Activated naive CD8-positive, alpha-beta T cell treated with anti-CD3 and anti-CD28 coated beads for 36 hours (primary cell): ENCODE measurements at places on chromosomes 16 and 17.

DNA sequence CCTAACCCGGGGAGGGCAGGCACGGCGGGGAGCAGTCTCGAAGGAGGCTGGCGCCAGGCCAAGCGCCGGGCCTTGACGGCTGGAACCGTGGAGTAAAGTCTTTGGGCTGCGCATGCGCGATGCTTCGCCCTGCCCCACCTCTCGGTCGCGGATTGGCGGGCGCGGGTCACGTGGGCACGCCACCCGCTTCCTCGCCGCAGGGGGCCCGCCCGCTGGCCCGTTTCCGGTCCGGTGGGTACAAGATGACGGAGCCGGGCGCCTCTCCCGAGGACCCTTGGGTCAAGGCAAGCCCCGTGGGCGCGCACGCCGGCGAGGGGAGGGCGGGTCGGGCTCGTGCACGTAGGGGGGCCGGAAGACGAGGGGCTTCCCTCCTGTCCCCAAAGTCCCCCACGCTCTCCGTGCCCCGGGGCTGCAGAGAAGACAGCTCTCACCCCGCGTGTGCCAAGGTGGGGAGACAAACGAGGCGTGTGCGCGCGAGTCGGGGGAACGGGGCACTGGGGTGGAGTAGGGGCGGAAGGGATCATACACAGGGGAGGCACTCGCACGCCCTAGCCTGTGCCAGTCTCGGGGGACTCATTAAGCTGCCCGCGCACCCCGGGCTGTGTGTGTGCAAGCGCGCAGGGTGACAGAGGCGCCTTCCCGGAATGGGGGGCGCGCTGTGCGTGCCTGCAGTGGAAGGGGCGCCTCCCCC lies at the start of gene MLX:
TSS of gene MLX (plus strand) at position 218 of the 691 bp plus-strand sequence. CDS start at position 243, 25 bp downstream.
- DNase-seq, result peak; percentile 95

- no peak for DNase-seq
Measured at GRCh38 chr17:5931616-5932015, 138.6 kb upstream of the WSCD1 start.

GRCh38 chr16:10896723-10897122 lies 19.7 kb downstream of the CIITA start:
- no peak for DNase-seq

GRCh38 chr16:87826798-87827587 lies 42.3 kb downstream of the SLC7A5 start:
- DNase-seq, result no peak

- no peak for DNase-seq
Measured at GRCh38 chr17:65918500-65918899, 273.4 kb downstream of the CEP112 start.

GRCh38 chr17:50123649-50124349 lies 6.2 kb downstream of the SAMD14 start:
- no peak for DNase-seq

GRCh38 chr17:7440834-7441195 lies 1.5 kb downstream of the FGF11 start:
- DNase-seq, result peak; percentile 38

DNA sequence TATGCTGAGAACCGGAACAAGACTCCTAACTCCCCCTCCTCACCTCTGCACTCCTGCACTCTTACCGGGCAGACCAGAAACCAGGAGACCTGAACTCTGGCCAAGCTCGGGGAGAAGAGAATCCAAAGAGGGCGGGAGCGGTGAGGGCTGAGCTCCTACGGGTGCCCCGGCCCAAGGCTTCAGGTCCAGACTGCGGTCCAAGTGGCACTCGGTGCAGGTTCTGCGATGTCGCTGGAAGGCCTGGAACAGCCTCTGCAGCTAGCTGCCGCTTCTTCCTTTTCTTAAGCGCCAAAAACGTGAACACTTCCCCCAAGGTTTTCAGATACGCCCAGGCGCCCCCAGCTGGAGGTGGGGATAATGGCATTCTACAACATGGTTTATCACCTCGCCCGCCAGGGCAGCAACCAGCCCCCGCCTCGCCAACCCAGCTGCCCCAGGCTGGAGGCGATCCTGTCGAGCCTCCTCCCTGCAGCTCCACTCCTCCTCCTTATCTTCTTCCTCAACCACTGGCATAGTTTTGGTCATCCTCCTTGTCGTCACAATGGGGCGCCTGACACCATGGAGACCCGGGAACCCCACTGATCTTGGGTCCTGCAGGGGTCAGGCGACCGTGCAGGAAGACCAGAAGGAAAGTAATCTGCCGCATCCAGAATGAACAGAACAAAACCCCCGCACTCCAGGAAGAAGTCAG lies 1735.9 kb downstream of the TP53TG3F start:
- DNase-seq, result no peak

DNA sequence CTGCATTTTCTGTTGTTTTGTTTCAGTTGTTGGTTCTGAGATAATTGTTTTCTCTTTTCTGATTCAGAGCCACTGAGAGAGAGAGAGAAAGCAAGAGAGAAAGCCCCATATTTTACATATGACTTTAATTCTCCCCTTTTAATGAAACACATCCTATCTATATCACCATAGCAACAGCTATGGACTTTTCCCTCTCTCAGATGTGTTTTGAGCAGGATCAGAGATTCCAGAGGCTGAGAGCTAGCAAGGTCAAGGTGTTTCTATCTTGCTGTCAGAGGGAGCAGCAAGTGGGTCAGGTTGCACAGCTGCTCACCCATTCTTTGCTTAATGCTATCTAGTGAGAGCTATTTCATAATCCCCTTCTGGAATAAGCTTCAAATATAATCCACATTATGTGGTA lies 415.9 kb downstream of the CA10 start:
- DNase-seq, result no peak

DNA sequence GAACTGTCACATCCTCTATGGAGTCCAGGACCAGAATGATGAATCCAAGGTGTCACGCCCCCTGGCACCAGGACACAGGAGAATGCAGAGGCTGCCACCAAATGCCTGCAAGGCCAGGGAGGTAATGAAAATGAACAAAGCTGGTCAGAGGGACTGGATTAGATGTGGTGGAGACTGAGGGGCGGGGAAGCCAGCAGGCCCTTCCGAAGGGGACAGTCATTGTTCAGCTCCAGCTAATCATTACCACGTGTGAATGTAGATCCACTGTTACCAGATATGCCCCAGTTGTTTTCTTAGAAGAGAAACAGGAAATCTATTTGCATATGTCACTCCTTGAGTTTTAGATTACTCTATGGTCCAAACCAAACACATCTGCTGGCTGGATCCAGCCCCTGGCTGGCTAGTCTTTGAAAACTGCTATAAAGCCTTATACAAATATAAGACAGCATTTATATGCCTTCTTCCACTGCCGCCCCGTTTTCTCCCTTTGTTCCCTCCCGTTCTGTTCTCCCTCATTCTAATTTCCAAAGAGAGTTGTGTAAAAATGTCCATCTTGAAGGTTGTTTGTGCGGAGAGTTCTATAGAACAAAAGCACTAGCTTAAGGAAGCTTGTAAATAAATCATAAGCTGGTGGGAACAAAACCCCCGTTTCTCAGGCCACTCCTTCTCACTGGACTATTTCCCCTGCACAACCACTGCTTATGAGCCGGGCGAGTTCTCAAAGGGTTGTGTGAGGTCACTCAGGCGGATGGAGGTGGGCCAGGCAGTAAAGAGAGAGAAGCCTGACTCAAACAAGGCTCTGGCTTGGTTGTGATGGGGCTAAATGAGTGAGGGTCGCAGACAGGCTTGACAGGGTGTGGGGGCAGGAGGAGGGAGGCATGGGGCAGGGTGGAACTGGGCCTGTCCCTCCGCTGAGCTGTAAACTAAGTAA lies 14.2 kb downstream of the CRYM start:
- DNase-seq, result no peak

- DNase-seq, result no peak
Measured at GRCh38 chr16:89322321-89323119, 105.0 kb downstream of the ZNF778 start.
